ENCODE measurements at places on chromosomes 6 and 20. TPM values are rescaled to one million over a fixed set of nuclear protein-coding genes. Genes with fewer than 3 reads are reported as not detected.

CDC5L gene
- total RNA-seq, result 27.7 TPM

BMP2 gene
- not detected for total RNA-seq

OARD1 gene
- total RNA-seq, result 43.7 TPM

NKAIN2 gene
- total RNA-seq, result not detected

KCNG1 gene
- total RNA-seq, result 1.2 TPM

BTBD3 gene
- total RNA-seq, result 4.1 TPM

CHRNA4 gene
- not detected for total RNA-seq

TOMM34 gene
- 72.9 TPM for total RNA-seq

TMEM244 gene
- total RNA-seq, result not detected

NHLRC1 gene
- total RNA-seq, result 0.19 TPM

HEY2 gene
- total RNA-seq, result not detected

GCLC gene
- total RNA-seq, result 25.3 TPM

REV3L gene
- 17.0 TPM for total RNA-seq

DLL1 gene
- 4.3 TPM for total RNA-seq

OTOR gene
- total RNA-seq, result not detected

AFG1L gene
- total RNA-seq, result 4.6 TPM

PNPLA1 gene
- total RNA-seq, result not detected

CYP21A2 gene
- not detected for total RNA-seq

PI16 gene
- 0.39 TPM for total RNA-seq

SGK2 gene
- total RNA-seq, result not detected

ZMYND8 gene
- total RNA-seq, result 29.8 TPM

PNLDC1 gene
- not detected for total RNA-seq

RIMS4 gene
- total RNA-seq, result 0.08 TPM

FOXP4 gene
- total RNA-seq, result 11.1 TPM

TNFRSF6B gene
- total RNA-seq, result not detected

RNASET2 gene
- total RNA-seq, result 34.1 TPM

TMEM74B gene
- total RNA-seq, result 1.5 TPM

RNF144B gene
- total RNA-seq, result 2.1 TPM

RHAG gene
- not detected for total RNA-seq

OPRM1 gene
- not detected for total RNA-seq

POU3F2 gene
- not detected for total RNA-seq

SLC44A4 gene
- total RNA-seq, result 0.30 TPM

NNAT gene
- 0.23 TPM for total RNA-seq

STMND1 gene
- total RNA-seq, result not detected

HLA-DPA1 gene
- 14.7 TPM for total RNA-seq

HLA-DRA gene
- total RNA-seq, result 12.2 TPM

CNKSR3 gene
- 1.3 TPM for total RNA-seq

PACSIN1 gene
- total RNA-seq, result 0.28 TPM

HAO1 gene
- total RNA-seq, result not detected

GSTA2 gene
- total RNA-seq, result not detected

Data from activated naive CD8-positive, alpha-beta T cell treated with anti-CD3 and anti-CD28 coated beads for 36 hours (primary cell).